Cardiac septum (tissue), 1 donor: ENCODE measurements at places on chromosomes 11 and 22. TPM values are rescaled to one million over a fixed set of nuclear protein-coding genes. Genes with fewer than 3 reads are reported as not detected.
A peak's percentile ranks its signal among the peaks of the same experiment; 100 is the strongest.

GRCh38 chr11:112967082-112967481, 5.9 kb downstream of the NCAM1 start:
- no peak for DNase-seq

- peak; percentile 70 for DNase-seq
Measured at GRCh38 chr22:50600967-50601668, 525 bp downstream of the MAPK8IP2 start.

DNA sequence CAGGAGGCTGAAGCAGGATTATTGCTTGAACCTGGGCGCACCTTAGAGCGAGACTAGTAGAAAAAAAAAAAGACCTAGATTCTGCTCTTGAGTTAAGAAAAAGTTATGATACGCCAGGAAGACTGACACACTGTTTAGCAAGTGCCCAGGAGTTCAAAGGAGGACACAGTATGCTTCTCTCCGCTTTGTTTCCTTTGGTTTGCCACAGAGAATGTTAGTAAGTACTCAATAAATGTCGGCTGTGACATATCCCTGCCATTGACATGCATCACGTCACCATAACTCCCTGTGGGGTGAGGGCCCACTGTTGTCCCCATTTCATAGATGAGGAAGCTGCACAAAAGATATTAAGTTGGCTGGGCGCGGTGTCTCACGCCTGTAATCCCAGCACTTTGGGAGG, 7.1 kb downstream of the SPTBN2 start:
- DNase-seq = no peak

DNA sequence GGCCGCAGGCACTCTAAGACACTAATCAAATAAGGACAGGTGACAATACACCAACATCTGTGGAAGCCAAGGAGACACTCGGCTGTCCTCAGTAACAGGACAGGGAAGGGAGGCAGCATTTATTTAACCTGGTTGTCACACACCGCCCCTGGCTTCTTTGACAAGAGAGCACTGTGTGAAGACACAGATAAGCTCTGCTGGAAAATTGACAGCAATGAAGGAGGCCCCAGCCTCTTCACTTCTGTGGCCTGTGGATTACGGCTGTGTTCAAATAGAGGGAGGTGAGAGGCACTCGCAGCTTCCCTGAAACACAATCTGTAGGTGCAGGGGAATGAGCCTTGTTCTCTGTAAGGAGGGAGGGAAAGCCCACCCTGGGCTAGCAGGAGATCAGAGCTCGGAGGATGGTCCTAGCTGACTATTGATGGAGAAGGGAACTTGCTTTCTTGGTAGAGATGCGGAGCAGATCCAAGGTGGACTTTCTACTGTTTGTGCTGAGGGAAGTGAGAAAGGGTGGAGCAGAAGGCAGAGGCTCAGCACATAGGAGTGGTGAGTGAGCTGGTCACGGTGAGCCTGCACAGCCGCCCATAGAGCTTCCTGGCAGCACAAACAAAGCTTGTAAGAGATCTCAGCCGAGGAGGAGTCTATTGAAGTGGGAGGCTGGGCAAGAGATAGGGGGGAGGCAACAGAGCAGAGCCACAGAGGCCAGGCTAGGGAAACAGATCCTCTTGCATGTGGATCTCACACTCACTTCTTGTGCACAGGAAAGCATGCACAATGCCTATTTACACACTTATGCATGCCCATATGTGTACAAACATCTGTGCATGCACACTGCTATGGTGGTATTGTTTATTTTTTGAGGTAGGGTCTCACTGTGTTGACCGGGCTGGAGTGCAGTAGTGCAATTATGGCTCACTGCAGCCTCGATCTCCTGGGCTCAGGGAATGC, 114.6 kb upstream of the THY1 start:
- peak; percentile 41 for DNase-seq

DNA sequence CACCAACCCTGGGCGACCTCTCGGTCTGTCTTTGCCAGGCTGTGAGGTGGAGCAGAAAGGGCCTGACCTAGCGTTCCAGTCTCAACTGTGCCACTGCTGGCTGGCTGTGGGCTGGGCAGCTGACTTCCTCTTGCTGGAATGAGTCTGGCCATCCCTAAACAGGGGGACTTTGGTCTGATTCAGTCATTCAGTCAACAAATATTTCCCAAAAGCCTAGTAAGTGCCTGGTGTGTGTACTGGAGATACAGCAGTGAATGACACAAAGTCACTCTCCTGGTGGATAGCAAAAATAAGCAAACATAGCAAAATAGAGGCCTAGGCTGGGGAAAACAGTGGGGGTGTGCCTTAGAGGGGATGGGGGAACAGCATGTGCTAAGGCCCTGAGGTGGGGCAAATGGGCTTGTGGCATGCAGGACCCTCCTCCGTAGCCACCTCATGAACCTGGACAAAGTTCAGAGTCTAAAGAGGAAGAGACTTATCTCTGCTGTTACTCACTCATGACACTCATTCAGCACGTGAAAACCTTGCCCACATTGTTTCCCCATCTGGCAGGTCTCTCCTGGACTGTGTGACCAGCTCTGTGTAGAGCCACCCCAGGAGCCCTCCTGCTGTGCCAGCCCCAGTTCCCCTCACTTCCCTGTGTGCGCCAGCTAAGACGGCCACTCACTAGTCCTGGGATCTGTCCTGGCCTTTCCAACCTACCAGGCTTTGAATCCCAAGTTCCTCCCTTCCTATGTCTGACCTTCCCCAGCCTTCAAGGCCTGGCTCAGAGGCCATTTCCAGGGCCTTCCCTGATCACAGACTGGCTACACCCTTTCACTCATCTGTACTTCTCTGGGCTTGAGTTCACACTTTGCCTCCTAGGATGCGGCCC, 4.7 kb downstream of the GUCD1 start:
- no peak for DNase-seq

DNA sequence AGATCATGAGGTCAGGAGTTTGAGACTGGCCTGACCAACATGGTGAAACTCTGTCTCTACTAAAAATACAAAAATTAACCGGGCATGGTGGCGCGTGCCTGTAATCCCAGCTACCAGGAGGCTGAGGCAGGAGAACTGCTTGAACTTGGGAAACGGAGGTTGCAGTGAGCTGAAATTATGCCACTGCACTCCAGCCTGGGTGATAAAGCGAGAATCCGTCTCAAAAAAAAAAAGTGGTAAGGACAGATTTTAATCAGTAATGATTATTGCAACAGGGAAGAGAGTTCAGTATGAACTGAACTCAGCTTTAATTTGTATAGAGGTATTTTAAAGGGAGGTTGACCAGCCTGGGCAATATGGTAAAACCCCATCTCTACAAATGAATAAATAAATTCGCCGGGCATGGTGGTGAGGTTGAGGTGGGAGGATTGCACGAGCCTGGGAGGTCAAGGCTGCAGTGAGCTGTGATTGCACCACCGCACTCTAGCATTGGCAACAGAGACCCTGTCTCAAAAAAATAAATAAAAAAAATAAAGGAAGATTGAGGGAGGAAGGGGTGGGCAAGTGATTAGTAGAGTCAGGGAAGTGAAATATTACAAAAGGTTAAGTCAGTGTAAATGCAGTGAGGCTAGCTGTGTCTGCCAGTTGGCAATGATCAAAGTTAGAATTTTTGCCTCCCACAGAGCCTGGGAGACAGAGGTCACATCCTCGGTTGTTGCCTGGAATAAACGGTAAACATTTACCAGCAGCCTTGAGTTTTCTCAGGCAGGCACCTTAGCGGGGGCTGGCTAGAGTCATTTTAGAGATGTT, 2.6 kb upstream of the MCM5 start:
- no peak for DNase-seq

GRCh38 chr11:79219186-79220045, 221.4 kb downstream of the TENM4 start:
- no peak for DNase-seq

DNA sequence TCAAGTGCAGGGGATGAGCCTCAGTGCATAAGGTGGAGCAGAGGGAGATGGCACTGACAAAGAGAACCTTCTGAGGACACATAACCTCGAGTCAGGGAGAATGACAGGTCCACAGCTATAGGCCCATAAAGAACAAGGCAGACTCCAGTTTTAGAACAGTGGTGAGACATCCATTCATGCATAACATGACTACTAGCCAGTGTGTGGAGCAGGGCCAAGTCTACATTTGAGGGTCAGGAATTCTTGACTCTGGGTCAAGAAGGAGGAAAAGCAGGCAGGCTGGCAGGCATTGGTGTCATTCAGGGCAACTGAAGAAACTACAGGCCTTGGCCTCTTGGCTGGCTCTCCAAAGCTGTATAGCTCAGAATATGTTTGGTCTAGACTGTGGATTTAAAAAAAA, 54.9 kb downstream of the MTNR1B start:
- no peak for DNase-seq

DNA sequence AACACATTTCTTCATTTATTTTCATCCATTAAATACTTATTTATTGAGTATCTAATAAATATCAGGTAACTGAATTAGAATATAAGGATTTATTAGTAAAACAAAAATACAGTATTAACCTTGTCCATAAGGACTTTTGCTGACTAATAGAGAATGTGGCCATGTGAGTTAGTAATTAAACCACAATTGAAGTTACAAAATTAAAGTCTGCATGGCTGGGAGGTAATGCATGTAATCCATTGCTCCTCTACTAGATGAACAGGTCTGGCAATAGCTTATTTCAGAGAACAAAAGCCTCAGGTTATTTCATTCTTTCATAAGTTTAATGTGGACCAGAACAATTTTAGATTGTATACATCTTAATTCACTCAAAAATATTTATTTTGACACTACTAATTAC, 9.9 kb upstream of the CARD18 start:
- no peak for DNase-seq

DNA sequence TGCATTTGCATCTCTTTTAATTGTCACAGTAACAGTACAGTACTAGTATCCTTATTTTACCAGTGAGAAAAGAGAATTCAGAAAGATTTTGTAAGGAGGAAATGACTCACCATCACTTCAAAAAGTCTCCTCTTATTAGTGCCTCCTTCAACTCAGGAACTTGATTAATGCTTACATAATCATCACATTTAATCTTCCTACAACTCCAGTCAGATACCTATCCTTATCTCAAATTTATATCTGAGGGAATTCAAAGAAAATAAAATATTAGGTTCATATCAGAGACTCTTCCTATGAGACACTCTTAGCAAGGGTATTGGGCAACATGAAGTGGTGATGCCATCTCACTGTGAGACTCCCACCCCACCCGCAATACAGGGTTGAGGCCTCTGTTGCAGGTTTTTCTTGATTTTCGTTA, 26.1 kb upstream of the CTSC start:
- no peak for DNase-seq

- DNase-seq = no peak
Measured at GRCh38 chr11:119093942-119094815, 7.5 kb downstream of the DPAGT1 start.

GRCh38 chr11:43699870-43700269, 19.3 kb downstream of the HSD17B12 start:
- DNase-seq = no peak

DNA sequence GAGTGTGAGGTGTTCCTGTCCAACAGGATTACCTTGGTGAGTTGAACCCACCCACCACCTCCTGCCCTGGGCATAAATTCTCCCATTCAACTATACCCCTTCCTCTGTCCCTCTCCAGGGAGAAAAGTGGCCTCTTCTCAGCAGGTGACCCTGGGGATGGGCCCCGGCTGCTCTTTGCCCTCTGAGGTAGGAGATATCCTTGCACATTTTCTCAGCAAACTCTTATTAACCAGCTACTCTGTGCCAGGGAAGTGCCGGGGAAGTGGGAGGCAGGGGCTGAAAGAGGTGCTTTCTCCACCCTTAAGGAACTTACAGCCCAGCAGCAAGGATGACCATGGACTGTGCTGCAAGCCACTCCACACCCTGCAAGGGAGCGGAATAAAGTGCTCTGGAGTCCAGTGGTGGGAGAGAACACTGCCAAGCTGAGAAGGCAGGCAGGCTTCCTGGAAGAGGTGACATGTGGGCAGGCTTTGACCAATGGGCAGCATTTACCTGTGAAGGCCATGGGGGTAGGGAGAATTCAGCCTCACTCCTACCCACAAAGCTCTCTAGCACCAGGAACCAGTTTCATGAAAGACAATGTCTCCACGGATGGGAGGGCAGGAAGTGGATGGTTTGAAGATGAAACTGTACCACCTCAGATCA, 21.9 kb upstream of the OAF start:
- no peak for DNase-seq

GRCh38 chr11:19974886-19975285, 185.4 kb downstream of the DBX1 start:
- no peak for DNase-seq

- DNase-seq = no peak
Measured at GRCh38 chr22:46457502-46458488, 79.6 kb downstream of the CELSR1 start.

GRCh38 chr22:49079027-49079725, 748.5 kb downstream of the BRD1 start:
- peak; percentile 61 for DNase-seq

GRCh38 chr11:78140392-78141077, 1.1 kb upstream of the ALG8 start:
- DNase-seq = no peak

The ISX gene
- not detected for total RNA-seq

The CD3G gene
- 0.24 TPM for total RNA-seq

The CASP5 gene
- not detected for total RNA-seq

The BACE1 gene
- 15.7 TPM for total RNA-seq

The RIBC2 gene
- total RNA-seq = not detected

The PRG2 gene
- total RNA-seq = not detected

The ANO1 gene
- 18.4 TPM for total RNA-seq

The PHLDB1 gene
- 155 TPM for total RNA-seq

The PARVG gene
- 2.1 TPM for total RNA-seq

The OR6T1 gene
- not detected for total RNA-seq

The CHRM1 gene
- total RNA-seq = not detected

The OR51B5 gene
- total RNA-seq = not detected
